ENCODE measurements at places on chromosomes 16 and 17. TPM values are rescaled to one million over a fixed set of nuclear protein-coding genes. Genes with fewer than 3 reads are reported as not detected.

Gene DPEP2
- not detected for total RNA-seq

Gene SHISA6
- 0.55 TPM for total RNA-seq

Gene SMG6
- 34.7 TPM for total RNA-seq

Gene ABCC12
- not detected for total RNA-seq

Gene RPH3AL
- total RNA-seq, result 22.4 TPM

Gene DLX4
- 0.21 TPM for total RNA-seq

Gene UBB
- 820 TPM for total RNA-seq

Gene TPSB2
- not detected for total RNA-seq

Gene DHRS7C
- total RNA-seq, result not detected

Gene STX4
- 28.0 TPM for total RNA-seq

Gene METTL9
- total RNA-seq, result 188 TPM

Gene TMEM97
- 25.6 TPM for total RNA-seq

Gene ERAL1
- total RNA-seq, result 54.9 TPM

Gene TNFRSF17
- total RNA-seq, result not detected

Data from kidney epithelial cell (primary cell).